ENCODE measurements at places on chromosomes 1 and 21.

DNA sequence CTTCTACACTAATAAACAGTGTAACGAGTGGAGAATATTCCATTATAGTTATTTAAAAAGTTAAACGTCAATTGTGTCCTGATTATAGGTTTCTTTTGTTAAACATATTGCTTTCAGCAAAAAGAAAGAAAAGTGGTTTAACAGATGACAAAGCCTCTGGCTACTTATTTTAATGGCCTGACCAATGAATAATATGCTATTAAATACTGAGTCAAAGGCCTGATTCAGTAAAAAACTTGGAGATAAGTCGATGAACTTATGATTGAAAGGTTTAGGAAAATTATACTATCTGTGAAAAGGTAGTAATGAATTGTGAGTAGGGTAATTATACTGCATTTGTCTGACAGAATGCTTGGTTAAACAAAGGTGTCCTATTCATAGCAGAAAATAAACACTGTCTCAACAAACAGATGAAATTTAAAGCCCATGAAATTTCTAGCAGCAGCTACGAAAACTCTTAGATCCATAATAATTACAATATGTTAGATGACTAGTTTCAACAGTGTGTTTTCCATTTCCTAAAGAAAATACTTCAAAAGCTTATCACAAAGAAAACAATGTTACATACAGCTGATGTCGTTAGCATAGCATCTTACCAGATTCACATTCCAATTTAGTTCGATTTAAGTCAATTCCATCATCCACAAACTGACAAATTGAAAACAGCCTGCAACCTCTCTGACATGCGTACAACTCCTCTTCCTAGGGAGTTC is 6.2 kb downstream of the TMEM59 start:
- DNase-seq = no peak

DNA sequence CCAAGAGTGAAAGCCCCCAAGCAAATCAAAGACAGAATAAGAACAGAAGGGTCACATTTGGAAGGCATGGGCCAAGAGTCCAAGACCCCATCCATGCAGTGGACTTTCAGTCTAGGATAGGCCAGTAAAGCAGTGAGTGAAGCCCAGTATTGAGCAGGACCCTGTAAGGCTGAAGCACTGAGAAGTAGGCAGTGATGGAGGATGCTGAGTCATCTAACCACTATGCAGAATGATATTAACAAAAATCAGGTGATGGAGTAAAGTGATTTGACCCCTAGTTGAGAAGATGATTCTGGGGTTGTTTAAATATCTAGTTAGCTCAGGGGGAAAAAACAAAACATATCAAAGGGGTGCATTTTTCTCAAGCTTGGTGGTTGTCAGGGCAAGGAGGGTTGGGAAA is 308.7 kb upstream of the PLXNA2 start:
- DNase-seq = no peak

DNA sequence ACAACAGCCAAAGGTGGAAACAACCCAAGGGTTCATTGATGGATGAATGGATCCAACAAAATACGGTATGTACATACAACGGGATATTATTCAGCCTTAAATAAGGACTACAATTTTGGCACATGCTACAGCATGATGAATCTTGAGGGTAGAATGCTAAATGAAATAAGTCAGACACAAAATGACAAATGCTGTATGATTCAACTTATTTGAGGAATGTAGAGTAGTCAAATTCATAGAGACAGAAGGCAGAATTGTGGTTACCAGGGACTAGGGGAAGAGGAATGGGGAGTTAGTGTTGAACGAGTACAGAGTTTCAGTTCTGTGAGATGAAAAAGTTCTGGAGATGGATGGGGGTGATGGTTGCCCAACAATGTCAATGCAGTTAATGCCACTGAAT is 118.0 kb upstream of the PAXBP1 start:
- no peak for DNase-seq

GRCh38 chr1:65026235-65026634 is 59.9 kb upstream of the JAK1 start:
- no peak for DNase-seq

DNA sequence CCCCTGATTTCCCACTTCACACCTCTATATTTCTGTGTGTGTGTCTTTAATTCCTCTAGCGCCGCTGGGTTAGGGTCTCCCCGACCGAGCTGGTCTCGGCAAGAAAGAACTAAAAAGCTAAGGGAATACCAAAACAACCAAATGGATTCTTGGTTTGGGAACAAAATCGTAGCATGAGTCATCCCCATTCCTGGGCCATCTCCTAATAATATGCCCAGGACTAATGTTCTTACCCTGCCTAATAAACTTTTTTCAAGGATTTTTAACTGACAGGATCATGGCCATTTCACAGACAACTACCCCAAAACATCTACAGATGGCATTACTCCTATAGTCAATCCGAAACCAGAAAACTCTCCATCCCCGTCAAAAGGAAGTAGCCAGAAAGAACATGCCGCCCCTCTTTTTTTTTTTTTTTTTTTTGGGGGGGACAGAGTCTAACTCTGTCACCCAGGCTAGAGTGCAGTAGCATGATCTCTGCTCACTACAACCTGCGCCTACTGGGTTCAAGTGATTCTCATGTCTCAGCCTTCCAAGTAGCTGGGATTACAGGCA is 4.1 kb upstream of the HPDL start:
- DNase-seq = no peak

- DNase-seq = no peak
Measured at GRCh38 chr21:32336711-32337110, 38.1 kb downstream of the MRAP start.

DNA sequence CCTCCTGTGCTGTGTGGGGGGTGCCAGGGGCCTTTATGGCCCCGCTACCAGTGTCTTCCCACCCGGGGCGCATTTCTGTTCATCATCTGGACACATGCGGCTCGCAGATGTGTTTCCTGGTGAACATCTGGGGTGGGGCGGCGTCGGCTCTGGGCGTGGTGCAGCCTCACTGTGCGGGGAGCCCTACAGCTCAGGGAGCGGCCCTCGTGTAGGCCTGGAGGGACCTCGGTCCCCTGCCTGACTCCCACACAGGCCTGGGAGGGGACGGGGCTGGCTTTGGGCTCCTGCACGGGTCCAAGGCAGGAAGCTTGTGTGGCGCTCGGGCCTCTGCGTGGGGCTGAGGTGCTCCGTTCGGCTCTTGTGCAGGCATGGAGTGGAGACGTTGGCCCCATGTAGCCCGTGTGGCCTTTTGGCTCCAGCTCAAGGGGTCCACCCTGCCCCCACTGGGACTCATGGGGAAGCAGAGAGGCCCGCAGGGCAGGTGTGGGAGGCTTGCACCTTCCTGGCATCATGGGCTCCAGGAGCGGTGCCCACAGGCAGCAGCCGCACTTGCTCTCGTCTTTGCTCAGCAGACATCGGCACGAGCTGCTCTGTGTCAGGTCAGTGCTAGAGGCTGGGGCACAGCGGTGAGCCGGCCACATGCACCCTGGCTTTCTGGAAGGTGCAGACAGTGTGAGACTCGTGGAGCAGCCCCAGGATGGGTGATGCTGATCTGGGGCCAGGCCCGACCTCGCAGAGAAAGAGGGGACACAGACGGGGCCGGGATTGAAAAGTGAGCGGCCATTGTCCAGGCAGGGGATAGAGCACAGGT is 90.1 kb upstream of the ACTRT2 start:
- no peak for DNase-seq

DNA sequence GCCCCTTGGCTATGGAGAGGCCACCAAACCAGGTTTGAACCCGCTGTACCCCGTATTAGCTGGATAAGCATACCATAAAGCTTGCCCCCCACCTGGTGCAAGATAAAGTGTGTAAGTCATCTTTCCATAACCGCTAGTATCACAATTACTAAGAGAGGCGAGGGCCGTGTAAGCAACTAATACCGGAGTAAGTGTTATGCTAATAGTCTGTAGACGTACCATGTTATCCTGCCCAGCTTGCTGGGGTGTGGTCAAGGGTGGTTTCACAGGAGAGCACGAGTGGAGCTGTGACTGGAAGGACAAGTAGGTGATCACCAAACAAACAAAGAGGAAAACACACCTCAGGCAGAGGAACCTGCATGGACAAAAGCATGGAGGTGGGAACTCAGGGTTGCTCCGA is 3.6 kb upstream of the TNFRSF1B start:
- no peak for DNase-seq

DNA sequence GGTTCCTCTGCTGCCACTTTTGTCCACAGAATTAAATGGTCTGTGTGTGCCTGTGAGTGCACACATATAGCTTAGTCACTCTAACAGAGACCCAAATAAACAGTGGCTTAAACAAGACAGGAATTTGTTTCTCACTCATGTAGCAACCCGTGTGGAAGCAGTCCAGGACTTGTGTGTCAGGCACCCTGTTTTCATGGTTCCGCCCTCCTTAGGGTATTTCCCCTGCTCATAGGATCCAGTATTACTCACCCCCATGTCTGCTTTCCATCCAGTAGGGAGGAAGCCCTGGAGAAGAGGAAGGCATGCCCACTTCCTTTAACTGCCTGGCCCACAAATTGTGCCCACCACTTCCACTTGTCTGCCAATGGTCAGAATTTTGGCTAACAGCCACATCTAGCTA is 41.3 kb upstream of the TACSTD2 start:
- DNase-seq = peak; percentile 91

DNA sequence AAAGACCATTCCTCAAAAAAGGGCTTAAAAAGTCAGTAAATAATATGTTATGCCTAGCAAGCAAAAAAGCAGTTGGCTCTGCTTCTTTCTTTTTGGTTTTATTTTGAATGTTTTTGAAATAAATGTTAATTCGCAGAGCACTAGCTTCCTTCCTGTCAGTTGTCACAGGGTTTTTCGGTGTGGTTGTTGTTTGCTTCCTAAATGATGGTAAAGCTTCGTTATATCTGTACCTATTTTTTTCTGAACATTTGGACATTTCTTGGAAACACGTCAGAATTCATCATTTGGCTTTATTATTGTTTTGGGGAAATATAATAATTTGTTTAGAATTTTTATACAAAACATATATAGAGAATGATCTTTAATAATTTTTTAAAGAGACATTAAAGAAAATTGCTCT is 351.9 kb upstream of the SGIP1 start:
- no peak for DNase-seq

DNA sequence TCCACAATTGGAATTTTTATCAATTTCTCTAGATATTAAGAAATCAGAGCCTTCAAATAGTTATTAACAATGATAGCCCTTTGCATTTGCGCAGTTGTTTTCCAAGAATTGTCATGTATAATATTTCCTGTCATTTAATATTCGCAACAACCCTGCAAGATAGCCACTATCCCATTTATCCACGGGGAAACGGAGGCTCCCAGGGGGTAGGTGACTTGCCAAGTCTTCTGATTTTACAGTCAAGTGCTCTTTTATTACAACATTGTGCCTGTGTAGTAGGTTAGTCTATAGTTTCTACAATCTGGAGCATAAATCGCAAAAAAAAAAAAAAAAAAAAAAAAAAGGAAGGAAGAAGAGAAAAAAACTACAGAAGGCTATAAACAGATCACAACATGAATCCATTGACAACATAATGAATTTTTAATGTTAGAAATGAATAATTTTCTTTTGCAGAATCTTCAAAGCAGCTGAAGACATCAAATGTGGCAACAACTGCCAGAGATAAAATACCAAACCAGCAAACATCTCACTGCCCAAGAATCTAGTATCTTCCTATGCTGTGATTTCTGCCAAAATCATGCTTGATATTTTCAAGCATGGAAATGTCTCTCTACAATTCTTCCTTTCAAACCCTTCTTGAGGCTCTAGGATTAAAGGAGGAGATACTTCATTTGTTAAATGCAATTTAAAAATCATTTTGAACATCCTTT is 125.5 kb downstream of the PTPN14 start:
- DNase-seq = no peak

DNA sequence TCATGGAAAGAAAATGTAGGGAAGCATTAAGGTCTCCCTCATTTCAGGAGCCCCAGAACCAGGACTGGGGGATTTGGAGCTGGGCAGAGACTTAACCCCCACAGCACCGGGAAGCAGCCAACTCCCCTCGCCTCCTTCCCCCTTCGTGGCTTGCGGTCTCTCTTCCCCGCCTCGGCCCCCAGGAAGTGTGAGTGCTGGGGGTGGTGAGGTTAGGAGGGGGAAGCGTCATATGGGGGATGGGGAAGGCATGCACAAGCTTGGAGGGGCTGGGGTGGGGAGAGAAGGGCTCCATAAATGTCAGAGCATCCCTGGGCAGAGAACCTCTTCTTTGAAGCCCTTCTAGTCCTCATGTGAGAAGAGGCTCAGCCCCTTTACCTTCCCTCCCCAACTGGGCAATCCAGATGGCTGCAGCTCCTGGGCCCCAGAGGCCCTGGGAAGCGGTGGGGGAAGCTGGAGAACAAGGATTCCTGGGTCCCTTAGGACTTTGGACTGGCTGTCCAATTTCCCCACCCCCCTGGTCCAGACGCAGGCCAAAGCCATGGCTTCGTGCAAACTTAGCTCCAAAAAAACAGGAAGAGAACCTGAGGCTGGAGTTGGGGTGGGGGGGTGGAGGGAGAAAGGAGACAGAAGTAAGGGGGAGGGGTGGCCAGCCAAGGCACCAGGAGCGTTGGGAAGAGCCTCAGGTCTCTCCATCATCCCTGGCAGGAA is 7.8 kb downstream of the ZBTB7B start:
- DNase-seq = no peak

- no peak for DNase-seq
Measured at GRCh38 chr1:69139007-69139406, 428.7 kb upstream of the LRRC7 start.

DNA sequence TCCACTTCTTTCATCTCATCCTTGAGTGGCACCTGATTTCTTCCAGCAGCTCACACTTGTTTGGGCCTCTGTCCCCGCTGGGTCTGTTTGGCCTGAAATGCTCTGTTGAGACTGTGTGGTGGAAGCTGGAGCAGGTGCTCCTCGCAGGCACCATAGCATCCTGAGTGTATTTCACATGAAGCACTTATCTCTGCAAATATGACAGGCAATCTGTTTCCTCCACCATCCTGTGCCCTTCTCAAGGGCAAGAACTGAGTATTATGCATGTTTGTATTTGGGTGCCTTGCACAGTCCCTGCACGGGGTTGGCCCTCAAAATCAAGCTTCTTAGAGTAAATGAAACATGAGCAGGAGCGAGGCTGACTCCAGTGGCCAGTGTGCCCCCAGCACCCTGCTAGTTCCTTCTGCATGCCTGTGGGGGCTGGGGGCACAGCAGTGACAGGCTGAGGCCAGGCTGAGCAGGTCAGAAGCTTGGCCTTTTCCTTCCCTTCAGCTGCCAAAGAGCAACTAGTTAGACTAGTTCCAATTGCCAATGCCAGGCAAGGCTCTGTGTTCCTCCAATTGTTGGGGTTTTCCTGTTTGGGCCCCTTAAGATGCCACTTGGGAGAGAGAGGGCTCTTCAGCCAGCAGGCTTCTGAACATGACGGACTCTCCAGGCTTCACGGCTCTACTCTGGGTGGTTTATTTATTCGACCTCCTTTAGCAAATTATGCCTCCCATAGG is 129.6 kb upstream of the ATP1A1 start:
- DNase-seq = no peak

- DNase-seq = peak; percentile 24
Measured at GRCh38 chr21:33734291-33734690, 92.0 kb downstream of the ITSN1 start.
